Left ventricle myocardium inferior (tissue), 1 donor: ENCODE measurements at places on chromosomes 6 and 20.

GRCh38 chr6:73104921-73105320 lies 120.4 kb downstream of the KHDC1L start:
- DNase-seq: no peak

DNA sequence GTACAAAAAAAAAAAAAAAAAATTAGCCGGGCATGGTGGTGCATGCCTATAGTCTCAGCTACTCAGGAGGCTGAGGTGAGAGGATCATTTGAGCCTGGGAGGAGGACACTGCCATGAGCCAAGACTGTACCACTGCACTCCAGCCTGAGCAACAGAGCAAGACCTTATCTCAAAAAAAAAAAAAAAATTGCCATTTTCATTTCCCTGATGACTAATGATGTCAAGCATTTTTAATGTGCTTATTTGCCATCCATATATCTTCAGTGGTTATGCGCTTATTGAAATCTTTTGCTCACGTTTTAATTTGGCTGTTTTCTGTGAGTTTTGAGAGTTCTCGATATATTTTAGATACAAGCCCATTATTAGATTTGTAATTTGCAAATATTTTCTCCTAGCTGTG lies 46.7 kb downstream of the PFDN4 start:
- no peak for DNase-seq

DNA sequence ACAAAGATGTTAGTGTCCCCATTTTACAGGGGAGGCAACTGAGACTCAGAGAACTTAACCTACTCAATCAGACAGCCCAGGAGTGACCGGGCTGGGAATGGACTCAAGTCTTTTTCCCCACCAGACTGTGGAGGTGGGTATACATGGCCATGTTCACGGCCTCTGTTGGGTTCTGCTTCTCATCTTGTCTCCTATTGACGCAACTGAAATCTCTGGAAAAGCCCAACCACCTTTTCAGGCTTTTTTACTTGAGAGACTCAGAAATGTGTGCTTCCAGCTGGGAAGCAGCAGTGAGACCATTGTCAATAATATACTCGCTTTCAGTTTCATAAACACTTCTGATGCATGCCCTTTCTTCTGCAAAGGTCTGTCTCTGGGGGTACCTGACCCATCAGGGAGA lies 70.7 kb downstream of the SOBP start:
- no peak for DNase-seq

- no peak for DNase-seq
Observed at GRCh38 chr20:39036851-39037250, 74.7 kb downstream of the DHX35 start.

GRCh38 chr6:4030669-4031068 lies 48.3 kb downstream of the FAM217A start:
- DNase-seq: no peak

- DNase-seq: no peak
Observed at GRCh38 chr6:152404086-152404857, 232.9 kb downstream of the SYNE1 start.

GRCh38 chr6:144744720-144745119 lies 459.6 kb downstream of the UTRN start:
- DNase-seq: no peak

DNA sequence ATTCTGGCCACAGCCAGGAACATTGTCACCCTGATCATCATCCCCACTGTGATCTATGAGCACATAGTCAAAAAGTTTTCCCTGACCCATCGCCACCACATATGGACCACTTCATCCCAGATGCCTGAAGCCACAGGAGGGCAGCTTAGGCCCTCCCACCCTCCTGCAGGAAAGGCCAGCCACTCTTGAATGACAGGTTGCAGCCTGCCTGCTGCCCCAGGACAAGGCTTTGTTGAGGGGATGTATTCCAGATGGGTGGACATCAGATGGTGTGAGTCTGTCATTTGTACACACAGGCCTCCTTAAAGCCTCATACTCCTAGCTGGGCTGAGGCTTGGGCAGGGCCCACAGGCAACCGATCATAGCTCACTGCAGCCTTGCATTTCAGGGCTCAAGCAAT lies 30.8 kb downstream of the DPPA5 start:
- DNase-seq: no peak

- DNase-seq: peak; percentile 29
Observed at GRCh38 chr20:4898282-4899244, 102.7 kb downstream of the SLC23A2 start.

GRCh38 chr20:37256286-37256685 lies 5.3 kb downstream of the GHRH start:
- DNase-seq: no peak

DNA sequence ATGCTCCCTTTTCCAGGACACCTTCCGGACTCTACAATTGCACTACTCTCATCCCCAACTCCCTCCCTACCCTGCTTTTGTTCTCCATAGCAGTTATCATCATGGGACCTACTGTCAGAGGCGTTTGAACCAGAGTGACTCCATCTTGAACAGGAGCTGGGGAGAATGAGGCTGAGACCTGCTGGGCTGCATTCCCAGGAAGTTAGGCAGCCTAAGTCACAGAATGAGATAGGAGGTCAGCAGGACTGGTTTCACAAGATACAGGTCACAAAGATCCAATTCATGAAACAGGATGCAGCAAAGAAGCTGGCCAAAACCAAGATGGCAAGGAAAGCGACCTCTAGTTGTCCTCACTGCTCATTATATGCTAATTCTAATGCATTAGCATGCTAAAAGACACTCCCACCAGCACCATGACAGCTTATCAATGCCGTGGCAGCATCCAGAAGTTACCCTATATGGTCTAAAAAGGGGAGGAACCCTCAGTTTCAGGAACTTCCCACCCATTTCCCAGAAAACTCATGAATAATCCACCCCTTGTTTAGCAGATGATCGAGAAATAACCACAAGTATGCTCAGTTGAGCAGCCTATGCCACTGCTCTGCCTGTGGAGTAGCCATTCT lies 15.6 kb downstream of the SLC13A3 start:
- no peak for DNase-seq

GRCh38 chr20:59255256-59255655 lies 45.2 kb upstream of the EDN3 start:
- DNase-seq: no peak

DNA sequence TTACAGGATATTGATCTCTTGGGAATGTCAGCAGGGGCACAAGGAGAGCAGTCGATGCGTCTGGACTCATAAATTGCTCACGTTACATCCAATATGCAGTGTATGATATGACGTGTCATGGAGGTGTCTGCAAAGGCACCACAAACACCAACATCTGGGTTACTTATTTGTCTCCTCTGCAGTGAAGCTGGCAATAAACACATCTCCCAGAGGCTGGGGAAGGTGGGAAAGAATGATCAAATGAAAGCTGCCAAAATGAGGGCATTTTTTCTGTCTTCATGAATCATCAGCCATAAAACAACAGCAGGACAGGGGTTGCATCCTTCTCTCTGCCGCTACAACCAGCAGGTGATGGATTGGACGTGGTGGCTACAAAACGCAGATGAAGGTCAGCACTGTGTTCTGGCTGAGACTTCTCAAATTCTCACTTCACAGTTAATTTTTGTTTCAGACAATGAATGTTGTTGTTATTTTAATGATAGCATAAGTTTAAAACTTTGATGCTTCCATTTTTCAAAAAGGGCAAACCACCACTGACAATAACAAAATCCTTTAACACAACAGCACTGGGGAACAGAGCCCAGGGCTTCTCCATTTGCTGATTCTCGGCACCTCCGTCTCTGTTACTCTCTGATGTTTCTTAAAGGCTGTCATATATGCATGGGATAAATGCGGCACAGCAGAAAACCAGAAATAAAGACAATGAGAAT lies 47.5 kb downstream of the ERMARD start:
- DNase-seq: no peak

DNA sequence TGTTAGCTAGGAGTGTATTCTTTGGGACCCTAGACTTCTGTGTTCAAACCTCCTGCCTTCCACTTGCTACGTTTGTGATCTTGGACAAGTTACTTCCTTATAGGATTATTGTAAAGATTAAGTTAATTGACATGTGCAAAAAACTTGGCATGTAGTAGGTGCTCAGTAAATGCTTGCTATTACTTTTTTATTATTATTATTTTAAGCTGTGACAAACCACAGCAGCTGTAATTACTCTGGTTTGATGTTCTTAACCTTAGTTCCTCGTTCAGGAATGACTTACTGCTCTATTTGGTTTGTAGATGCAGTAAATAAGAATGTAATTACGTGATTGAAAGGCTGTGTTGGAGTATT lies 3.2 kb downstream of the ARFGEF2 start:
- no peak for DNase-seq

DNA sequence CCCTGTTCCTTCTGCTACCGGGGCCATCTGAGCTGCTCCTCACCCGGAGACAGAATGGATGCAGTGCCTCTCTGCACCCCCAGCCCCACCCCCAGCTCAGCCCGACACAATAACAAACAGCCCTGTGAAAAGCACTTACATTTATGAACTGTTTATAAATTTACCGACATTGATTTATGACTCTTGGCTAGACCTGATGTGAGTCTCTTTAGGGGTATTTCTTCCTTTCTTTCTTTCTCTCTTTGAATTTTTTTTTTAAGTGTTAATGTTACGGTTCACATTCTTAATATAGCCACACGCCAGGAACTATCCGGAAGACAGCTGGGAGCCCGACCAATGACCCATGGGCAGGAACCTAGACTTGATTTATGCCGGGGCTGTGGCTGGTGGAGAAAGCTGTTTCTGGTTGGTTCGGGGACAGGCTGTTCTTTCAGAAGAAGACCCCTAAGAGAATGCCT lies 266.3 kb downstream of the CDC5L start:
- no peak for DNase-seq

DNA sequence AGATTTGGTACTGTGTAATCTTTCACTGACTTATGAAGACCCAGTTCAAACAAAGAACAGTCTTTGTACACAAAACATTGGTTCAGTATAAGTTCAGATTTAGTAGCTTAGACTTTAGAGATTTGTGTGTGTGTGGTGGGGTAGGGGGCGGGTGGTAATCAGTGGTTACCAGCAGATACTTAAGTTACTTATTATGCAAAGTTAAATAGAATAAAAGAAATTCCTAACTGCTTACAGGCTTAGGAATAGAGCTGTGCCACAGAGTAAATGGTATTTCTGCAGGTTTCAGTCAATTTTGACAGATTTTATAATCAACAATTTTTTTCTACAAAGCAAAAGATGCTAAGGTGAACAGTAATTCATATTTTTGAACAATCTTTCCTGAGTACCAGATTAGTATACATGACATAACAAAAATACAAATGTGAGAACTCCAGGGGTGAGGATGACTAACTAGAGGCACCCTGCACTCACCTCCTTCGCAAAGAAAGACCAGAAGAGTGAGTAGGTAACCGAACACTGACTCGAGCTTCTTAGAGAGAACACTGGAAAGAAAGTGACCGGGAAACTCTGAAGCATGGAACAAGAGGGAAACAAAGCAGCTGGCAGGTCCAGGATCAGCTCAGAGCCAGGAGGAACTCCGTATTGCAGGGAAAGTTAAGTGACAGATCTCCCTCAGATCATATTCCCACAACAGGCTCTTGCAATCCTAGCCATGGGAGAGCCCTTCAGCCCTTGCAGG lies 560.6 kb downstream of the COL12A1 start:
- no peak for DNase-seq

DNA sequence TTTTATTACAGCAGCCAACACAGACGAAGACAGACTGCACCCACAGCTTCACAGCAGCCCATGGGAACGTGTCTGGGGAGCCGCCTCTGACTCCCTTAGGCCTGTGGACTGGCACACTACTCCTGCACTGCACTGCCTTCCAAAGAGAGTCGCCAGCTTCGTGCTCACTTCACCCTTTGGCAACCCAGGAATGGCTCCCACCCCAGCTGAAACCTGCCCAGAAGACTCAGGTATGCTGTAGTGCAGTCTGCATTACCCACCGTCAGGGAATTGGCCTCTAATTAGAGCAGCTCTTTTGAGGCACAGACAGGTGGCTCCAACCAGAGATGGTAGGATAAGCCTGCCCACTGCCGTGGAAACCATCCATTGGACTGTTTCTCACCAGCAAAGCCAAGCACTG lies 39.9 kb upstream of the FRMD1 start:
- no peak for DNase-seq

- DNase-seq: no peak
Observed at GRCh38 chr20:47235853-47236638, 120.5 kb downstream of the ZMYND8 start.

- no peak for DNase-seq
Observed at GRCh38 chr6:134511984-134512683, 194.2 kb upstream of the SGK1 start.

DNA sequence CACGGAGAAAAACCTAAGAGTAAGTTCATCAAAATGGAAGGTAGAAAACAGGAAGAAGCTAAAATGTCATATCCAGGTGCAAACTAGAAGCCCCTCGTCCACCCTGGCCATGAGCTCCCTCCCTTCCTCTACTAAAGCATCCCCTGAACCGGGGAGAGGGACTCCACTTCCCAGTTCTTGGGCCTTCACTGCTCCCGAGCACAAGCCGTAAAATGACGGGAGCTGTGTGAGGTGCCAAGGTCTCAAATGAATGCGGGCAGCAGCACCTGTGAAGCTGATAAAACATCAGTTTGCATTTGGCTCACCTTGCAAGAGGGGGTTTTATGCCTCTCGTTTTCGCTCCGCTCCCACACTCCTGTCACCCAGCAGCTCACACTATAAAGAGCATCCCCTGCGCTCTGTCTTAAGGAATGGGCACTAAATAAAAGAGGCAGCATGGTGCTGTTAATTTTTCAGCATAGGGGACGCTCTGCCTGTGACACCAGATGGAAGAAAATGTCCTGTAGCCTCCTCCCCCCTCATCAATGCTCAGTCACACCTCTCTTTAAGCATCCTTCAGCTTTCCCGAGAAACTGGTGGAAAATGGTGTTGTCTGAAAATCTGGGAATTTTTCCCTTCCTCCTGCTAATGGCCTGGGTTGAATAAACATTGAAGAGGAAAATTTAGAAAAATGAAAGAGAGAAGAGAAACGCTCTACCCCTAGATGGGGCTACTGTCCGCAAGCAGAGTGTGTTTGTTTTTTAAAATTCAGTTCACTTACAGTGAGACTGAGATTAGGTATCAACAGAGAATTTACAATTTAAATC lies 563.0 kb upstream of the AGPAT4 start:
- no peak for DNase-seq

GRCh38 chr20:37369846-37370245 lies 23.9 kb downstream of the SRC start:
- no peak for DNase-seq

DNA sequence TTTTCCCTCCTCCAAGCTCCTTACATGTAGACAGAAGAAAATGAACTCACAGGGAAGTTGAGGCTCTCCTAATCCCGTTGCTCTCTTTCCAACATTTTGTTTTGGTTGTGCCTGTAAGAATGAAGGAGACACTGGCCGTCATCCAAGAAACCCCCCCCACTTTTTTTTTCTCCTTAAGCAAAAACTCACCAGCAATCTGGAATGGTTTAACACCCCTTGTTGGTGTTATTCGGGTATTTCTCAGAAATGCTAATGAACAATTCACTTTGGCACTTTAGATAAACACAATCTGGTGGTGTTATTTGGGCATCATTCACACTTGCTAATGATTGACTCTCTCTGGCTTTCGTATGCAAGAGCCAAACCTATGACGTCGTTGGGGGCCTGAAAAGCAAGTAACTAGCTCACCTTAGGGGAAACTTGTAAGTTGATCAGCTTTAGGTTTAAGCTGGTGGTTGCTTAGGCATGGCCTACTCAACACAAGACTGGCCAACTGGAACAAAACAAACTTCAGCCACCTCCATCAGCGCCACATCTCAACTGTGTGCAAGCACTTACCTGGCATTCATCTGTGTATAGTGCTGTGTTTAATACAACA lies 24.3 kb upstream of the OLIG3 start:
- no peak for DNase-seq

GRCh38 chr6:39804466-39805065 lies 12.4 kb downstream of the DAAM2 start:
- DNase-seq: no peak

GRCh38 chr6:73062130-73062529 lies 163.2 kb downstream of the KHDC1L start:
- no peak for DNase-seq
